ENCODE measurements at places on chromosomes 12 and 14. TPM values are rescaled to one million over a fixed set of nuclear protein-coding genes. Genes with fewer than 3 reads are reported as not detected.

CD27 gene
- not detected for total RNA-seq

DIP2B gene
- total RNA-seq, result 36.4 TPM

ESRRB gene
- total RNA-seq, result not detected

GRIP1 gene
- total RNA-seq, result 3.6 TPM

RHEBL1 gene
- total RNA-seq, result 0.30 TPM

WDR89 gene
- 20.1 TPM for total RNA-seq

CLEC1B gene
- total RNA-seq, result not detected

KLRK1 gene
- not detected for total RNA-seq

CLEC1A gene
- total RNA-seq, result not detected

RAD9B gene
- total RNA-seq, result under 0.01 TPM

PPP4R4 gene
- 1.4 TPM for total RNA-seq

CCDC175 gene
- not detected for total RNA-seq

LYZ gene
- total RNA-seq, result not detected

GLS2 gene
- total RNA-seq, result not detected

CFAP54 gene
- total RNA-seq, result 1.4 TPM

SPRING1 gene
- 28.8 TPM for total RNA-seq

ITGA7 gene
- 23.6 TPM for total RNA-seq

KDM5A gene
- total RNA-seq, result 80.5 TPM

FLRT2 gene
- 87.9 TPM for total RNA-seq

CRIP1 gene
- total RNA-seq, result not detected

KCNH5 gene
- under 0.01 TPM for total RNA-seq

ZNF705A gene
- not detected for total RNA-seq

SERPINA12 gene
- total RNA-seq, result not detected

ARHGEF25 gene
- total RNA-seq, result 36.2 TPM

TM7SF3 gene
- total RNA-seq, result 169 TPM

SLC5A8 gene
- not detected for total RNA-seq

LPAR5 gene
- not detected for total RNA-seq

USP44 gene
- under 0.01 TPM for total RNA-seq
